NCI-H2171 (cell line): ENCODE measurements at places on chromosomes 5 and 9.

DNA sequence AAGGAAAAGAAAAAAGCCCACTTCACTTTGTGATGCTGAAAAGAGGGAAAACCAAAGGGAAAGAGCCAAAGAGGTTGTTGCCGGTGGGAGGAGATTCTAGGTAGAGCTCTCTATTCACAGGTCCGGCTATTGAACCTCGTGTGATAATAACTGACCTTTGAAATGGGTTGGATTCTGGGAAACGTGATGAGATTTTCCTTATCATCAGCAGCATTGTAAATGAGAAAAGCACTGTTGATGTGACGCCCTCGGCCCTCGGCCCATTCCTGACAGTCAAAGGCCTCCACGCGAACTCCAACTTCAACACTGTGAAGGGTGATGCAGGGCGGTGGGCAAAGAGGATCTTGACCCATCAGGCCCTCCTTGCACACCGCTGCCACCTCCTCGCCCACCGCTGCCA, 43.3 kb downstream of the ZCCHC9 start:
- DNase-seq: no peak

GRCh38 chr5:39100851-39101396, 26.7 kb upstream of the RICTOR start:
- DNase-seq: no peak

DNA sequence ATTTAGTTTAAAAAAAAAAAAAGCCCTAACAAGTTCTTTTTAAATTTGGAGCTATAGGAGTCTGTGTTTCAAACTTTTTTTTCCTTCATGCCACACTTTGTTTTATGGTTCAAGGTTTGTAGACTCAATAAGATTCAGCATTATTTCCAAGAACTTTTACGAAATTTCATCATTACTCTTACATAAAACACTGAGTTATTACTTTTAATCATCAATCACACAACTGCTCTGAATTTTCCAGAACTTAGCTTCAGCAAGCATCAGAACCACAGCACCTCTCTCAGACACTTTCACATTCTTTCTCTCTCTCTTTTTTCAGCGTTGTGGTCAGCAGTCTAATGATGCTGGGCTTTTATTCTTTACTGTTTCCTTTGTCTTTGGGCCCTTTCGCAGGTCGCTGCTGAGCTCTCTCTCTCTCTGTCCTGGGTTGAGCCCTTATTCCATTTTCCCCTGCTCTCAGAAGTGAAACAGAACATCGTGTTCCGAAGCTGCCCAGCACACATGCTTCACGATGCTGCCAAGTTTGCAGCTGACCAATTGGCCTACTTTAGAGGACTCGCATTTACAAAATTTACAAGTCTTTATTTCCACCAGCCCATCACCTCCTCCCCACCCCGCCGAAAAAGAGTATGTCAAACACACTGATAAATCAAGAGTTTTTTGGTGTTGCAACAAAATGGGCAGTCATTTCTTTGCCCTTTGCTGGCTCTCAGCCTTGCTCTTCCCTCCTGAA, 44.6 kb upstream of the PIK3R1 start:
- DNase-seq: no peak

DNA sequence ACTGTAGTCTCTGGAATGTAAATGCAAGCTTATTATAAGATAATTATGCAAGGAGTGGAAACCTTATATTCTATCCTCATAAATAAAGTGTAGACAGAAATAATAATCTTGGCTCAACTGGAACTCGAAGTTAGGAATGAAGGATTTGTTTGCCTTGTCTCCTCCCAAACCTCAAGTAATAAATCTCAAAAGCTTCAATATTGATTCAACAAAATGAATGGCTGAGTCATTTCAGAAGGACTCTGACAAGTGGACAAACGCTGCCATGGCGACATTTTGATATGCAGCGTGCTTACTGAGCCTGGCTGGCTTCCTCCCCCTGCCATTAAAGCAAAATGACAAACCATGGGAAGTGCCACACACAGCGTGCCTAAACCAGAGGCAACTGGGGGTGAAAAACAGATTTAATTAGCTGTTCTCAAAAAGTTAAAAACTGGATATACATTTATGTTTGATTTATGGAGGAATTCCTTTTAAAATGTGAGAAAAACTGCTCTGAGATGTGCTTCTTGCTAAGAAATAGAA, 10.5 kb upstream of the ADGRV1 start:
- DNase-seq: no peak

GRCh38 chr5:65926276-65926783, at the start of gene ERBIN:
ERBIN (plus strand) TSS chr5:65926575; CDS start chr5:65992719, 66,144 bp downstream.
- peak; percentile 3 for DNase-seq

- DNase-seq: no peak
These were observed 5.8 kb upstream of the TERT start for GRCh38 chr5:1300581-1301083.

DNA sequence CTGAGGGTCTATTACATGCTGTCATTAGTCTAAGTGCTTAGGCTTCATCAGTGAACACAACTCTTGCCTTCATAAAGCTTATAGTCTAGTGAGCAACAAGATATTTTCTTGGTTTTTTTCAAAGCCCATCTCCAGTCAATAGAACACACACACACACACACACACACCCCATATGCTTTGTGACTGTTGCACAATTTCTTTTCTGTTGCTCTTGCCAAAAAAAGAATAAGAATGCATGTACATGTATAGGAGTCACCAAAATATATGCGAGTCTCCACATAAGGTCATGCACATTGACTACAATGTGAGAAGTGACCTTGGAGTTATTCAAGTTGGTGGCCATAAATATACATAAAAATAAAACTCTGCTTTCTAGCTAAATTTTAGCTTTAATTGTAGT, 351.5 kb upstream of the TLE4 start:
- no peak for DNase-seq

- no peak for DNase-seq
These were observed 44.1 kb downstream of the COL23A1 start for GRCh38 chr5:178545941-178546674.

GRCh38 chr9:108662091-108662875, 193.5 kb downstream of the ACTL7B start:
- DNase-seq: no peak

DNA sequence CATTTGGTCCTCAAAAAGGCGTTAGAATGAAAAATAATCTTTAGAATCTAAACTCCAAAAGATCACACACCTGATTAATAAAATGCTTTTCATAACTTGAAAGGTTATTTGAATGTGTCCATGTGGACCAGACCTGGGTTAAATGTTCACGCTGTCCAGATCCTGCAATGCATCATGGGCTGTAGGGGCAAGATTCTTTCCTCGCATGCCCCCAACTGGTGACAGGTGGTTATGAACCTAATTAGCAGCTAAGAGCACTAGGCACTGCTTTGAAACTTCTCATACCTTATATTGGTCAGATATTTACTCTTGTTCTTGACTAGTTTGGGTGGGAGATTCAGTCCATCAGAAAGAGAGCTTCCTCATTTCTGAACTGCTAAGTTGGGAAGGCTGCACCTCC, 19.3 kb upstream of the PIP5K1B start:
- DNase-seq: no peak

DNA sequence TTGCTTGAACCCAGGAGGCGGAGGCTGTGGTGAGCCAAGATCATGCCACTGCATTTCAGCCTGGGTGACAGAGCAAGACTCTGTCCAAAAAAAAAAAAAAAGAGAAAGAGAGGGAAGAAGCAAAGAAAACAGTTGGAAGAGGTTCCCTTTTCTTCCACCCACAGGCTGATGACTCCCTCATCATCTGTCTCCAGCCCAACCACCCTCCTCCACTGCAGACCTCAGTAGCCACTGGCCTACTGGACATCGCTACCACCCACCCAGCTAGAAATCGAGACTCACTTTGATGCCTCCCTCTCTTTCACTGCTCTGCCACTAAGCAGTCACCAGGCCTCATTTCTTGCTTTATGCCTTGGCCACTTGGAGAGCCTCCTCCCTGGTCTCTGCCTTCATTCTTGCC, 71.2 kb downstream of the NIPSNAP3B start:
- DNase-seq: no peak

DNA sequence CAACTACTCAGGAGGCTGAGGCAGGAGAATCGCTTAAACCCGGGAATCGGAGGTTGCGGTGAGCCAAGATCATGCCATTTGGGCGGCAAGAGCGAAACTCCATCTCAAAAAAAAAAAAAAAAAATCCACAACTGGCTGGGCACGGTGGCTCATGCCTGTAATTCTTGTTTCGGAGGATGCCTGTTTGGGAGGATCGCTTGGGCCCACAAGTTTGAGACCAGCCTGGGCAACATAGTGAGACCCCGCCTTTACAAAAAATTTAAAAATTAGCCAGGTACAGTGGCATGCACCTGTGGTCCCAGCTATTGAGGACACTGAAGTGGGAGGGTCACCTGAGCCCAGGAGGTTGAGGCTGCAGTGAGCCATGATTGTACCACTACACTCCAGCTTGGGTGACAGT, 1.9 kb upstream of the EIF4EBP3 start:
- DNase-seq: no peak

DNA sequence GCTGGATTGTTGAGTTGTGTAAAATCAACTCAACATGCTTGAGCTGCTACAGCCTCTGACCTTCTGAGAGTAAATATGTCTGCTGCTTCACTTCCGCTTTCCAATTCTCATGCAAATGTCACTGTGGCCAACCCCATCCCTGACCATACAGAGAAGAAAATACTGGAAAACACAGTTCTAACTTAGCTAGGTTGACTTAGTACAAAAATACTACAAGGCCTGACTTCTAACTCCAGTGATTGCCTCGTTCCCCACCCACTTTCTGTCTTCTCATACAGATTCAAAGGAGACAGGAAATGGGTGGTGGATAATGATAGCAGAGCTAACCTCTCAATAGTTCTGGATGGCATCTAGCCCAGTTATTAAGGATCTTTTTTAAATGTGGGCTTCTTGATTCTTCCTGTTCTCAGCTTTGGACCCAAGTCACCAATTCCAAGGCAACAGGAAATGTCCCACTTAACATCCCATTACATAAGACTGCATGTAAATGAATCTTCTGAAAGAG, 226.6 kb upstream of the SLC24A2 start:
- DNase-seq: no peak

- no peak for DNase-seq
These were observed 25.5 kb upstream of the NR4A3 start for GRCh38 chr9:99796231-99796630.

DNA sequence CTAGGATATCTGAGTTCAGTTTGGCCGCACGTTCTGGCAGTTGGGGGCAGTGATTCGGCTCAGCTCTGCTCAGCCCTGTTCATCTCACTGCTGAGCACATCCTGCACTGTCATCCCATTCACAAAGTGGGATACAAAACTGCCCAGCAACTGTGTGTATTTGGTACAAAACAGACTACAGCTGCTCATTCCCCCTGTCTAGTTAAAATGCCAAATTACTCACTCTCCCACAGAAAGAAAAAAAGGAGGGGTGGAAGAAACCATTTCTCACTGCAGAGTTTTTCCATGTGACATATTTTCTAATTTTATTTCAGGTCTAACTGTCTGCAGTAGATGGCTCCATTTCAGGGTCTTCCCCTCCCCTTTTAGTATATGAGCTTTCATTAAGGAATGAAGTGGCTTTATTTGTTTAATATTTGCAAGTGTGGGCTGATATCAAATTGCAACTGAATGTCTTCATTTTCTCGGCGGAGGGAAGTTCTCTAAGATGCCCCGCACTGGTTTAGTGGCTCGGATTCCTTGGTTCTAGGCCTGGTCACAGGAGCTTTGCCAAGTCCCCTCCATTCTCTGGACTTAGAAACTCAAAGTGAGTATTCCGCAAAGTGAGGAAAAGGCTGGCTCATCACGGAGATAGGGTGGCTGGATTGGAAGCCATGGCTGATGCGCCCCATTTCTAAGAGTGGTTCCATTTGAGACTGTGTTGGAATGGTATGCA, 14.7 kb downstream of the COL15A1 start:
- DNase-seq: no peak

DNA sequence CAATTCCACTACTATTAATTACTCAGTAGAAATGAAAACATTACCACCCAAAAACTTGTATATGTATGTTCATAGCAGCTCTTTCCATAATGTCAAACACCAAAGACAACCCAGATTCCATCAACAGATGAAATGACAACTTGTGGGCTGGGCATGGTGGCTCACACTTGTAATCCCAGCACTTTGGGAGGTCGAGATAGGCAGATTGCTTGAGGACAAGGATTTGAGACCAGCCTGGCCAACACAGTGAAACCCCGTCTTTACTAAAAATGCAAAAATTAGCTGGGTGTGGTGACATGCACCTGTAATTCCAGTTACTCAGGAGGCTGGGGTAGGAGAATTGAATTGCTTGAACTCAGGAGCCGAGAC, 11.5 kb downstream of the UIMC1 start:
- no peak for DNase-seq

- DNase-seq: no peak
These were observed 553.0 kb upstream of the GRAMD2B start for GRCh38 chr5:125870256-125870655.

GRCh38 chr5:24509943-24510342, 134.8 kb downstream of the CDH10 start:
- no peak for DNase-seq

GRCh38 chr9:122263699-122264349, 816 bp downstream of the RBM18 start:
- DNase-seq: no peak

- DNase-seq: no peak
These were observed 60.7 kb downstream of the LHFPL2 start for GRCh38 chr5:78587775-78588291.

- no peak for DNase-seq
These were observed 55.1 kb downstream of the ACTL7B start for GRCh38 chr9:108800632-108801099.

DNA sequence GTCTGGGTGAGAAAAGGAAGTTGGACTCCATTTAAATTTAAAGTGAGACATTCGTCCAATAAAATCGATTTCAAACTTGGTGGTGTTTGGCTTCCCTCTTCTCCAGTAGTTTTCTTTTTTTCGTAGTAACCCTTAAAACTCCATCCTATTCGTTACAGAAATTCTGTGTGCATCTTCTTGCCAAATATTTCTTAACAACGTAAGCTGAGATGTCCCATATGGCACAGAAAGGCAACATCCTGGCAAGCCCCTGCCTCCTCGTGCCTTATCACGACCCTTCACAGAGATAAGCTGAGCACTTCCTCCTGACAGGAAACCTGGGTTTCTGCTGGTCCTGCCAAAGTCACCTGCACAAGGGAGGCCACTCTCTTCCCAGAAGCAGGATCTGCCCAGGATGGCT, 11.8 kb upstream of the ADAMTS2 start:
- no peak for DNase-seq

GRCh38 chr9:138122201-138122600, 244.6 kb downstream of the CACNA1B start:
- DNase-seq: no peak

GRCh38 chr5:17928581-17928981, 294.3 kb downstream of the TAF11L14 start:
- DNase-seq: no peak

DNA sequence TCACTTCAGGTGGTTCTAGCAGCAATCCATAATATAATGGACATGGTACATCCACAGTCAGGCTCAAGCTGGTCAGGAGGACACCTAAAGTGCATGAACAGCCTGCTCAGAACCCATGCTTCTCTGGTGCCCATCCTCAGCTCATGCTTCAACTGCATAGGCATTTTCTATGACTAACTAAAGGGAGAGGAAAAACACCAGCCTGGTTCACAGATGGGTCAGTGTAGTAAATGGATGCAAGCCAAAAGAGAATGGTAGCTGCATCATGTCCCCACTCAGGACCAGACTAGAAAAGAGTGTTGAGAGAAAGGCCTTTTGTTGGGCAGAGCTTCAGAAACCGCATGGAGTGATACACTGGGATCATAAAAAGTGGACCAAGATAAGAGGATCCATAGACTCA, 556.6 kb downstream of the TLE1 start:
- no peak for DNase-seq

- DNase-seq: no peak
These were observed 78.5 kb downstream of the ERP44 start for GRCh38 chr9:100020121-100020795.
